ENCODE measurements at places on chromosomes 3 and 15.

- no peak for DNase-seq
Observed at GRCh38 chr3:161014843-161015749, 90.1 kb downstream of the B3GALNT1 start.

DNA sequence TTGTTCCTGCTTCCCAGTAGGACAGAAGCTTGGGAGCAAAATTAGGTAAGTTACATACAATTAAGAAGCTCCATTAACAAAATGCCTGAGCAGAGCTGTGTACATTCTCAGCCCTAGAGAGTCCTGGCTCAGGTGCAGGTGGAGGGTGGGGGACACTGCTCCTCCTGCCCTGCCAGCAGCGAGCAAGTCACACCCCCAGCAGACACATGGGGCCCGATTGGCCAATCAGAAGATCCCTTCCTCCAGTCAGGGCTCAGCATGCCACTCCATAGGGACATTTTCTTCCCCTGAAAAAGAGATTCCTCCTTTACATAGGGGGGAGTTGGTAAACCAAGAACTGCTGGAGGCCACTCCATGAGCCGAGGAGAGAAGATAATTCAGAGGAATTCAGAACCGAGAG is 62.1 kb downstream of the PLXNA1 start:
- DNase-seq, result peak; percentile 15

DNA sequence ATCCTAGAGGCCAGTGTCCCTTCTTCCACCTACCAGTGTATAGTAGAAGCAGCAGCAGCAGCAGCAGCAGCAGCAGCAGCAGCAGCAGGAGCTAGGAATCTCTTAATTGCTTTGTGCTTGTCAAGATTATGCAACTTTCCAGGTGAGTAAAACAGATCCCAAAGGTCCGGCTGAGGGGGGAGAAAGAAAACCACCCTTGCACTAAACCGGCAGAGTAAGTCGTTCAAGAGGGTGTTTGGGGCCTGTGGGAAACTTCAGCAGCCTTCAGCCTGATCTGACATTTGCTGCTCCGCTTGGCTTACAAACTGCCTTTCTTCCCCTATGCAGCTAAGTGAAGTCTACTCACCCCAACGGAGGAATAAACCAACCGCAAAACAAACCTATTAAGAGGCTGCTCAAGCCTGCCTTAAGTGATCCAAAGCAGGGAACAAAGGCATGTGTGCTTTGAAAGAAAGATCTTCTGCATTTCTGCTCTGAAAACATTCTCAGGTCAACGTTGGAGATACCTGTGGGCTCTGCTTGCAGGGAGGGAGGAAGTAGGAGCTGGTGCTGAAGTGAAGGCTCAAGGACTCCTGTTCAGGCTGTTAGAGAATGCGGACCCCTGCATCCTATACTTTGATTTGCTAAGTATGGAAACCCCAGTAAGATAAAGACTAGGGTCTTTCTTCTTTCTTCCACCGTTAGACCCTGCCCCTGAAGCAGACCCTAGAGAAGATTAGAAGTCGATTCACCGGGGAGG is 35.7 kb upstream of the DLG1 start:
- DNase-seq, result no peak

DNA sequence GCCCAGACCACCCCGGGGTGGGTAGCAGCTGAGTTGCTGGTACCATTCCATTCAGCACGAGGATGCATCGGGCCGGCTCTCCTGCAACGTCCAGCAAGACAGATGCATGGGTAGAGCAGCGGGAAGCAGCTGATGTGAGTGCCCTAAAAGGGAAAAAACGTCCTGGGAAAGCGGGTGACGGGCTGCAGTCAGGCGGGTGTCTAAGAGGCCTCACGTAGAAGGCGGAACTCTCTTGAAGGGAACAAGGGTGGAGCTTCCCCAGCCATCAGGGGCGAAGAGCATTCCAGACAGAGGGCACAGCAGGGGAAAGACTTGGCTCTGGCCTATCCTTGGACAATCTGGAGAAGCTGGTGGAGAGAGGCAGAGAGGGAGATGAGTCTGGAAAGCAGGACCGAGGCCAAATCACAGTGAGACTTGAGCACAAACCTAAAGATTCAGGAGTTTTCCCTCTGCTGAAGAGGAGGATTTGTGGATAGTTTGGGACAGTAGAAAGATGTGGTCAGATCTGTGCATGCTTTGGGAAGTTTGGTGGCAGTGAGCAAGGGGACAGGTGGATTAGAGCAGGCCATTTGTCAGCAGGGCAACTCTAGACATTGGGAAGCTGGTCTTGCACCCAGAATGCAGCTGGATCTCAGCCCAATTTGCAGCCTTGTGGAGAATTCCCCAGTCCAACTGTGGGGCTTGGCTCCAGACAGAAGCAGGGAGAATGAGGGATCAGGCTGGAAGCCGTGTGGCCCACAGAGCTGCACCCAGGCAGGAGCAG is 70.7 kb downstream of the SEMA5B start:
- no peak for DNase-seq

DNA sequence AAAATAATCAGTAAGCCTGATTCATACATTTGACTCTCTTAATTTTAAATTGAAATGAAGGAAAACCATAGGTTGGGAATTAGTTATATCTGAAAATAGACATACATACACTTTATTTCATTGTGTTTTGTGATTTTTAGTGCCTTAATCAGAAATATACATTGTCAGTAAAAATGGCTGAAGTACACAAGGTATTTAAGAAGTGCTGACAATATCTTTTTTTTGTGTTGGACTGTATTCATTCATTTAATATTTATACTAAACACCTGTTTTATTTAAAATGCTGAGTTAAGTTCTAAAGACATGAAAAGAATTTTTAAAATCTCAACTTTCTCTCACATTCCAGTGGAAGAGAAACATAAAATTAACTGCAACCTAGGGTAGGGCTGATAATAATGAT is 413.3 kb downstream of the PLCL2 start:
- no peak for DNase-seq

DNA sequence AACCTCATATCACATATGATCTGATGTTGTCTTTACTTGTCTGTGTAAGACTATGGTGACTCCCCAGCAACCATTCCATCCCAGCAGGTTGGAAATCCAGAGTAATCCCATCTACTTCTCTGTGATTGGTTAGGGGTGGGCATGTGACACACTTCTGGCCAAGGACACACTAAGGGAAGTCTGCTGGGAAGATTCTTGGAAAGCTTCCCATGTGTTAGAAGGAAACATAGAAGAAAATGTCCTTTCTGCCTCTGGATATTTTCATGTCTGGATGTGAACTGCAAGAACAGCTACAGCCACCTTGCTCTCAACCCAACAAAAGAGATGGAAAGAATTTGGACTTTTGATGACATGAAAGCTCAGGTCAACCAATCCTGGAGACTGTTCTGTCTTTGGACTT is 2.6 kb upstream of the UBE2Q2 start:
- DNase-seq, result no peak

DNA sequence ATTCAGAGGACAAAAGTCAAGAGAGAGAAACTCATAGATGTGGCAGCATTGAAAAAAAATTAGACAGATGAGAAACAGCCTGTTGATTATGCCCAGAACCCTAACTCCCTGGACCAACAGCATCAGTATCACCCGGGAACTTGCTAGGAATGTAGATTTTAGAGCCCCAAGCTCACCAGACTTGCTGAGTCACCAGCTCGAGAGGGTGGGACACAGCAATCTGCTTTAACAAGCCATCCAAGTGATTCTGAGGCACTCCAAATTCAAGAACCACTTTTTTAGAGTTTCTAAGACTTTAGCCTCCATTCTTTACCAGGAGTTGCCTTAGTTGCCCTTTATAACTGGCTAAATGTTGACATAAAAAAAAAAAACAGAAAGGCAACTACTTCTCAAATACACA is 70.9 kb downstream of the CGGBP1 start:
- peak; percentile 36 for DNase-seq

- DNase-seq, result no peak
Observed at GRCh38 chr3:104368760-104369159, 997.9 kb upstream of the ALCAM start.

DNA sequence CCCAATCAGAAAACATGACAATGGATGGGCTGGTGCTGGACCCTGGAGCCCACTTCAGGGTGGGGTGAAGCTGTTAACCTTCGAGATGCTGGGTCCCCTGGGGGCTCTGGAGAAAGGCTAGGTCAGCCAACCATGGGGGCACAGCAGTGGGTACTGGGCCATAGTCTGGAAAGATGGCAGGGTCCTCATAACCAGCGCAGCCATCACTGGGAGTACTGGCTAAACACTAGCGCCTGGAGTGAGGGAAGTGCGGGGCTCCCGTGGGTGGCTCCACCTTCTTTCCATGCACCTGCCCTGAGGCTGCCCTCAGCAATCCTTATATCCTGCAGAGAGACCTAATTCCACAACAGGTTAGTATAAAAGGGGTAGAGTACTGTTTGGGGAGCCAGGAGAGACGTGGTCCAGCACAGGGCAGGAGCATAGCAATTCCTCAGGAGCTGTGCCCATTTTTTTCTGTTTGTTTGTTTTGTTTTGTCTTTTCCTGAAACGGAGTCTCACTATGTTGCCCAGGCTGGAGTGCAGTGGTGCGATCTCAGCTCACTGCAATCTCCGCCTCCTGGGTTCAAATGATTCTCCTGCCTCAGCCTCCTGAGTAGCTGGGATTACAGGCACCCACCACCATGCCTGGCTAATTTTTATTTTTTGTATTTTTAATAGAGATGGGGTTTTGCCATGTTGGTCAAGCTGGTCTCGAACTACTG is 122.6 kb upstream of the MEF2A start:
- no peak for DNase-seq

DNA sequence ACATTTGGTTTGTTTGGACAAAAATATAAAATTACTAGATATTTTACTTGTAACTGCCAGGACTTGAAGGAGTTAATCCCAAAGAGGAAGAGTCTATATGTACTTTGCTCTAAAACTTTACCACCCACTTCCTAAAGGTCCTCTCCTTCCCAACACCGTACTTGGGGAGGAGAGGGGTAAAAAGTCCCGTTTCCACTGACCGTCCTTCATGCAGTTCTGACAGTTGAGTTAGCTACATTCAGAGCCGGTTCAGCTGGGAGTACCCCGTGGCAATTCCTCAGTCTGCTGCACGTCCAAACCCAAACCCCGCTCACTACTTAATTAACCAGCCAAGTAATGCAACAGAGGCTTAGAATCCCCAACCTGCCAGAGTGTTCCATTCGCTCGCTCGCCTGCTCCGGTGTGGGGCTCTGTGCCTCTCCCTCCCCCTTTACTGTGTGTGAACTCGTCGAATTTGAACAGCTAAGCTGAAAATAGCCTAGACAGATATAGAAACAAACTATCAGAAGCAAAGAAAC is 519.7 kb downstream of the FOXP1 start:
- DNase-seq, result no peak

DNA sequence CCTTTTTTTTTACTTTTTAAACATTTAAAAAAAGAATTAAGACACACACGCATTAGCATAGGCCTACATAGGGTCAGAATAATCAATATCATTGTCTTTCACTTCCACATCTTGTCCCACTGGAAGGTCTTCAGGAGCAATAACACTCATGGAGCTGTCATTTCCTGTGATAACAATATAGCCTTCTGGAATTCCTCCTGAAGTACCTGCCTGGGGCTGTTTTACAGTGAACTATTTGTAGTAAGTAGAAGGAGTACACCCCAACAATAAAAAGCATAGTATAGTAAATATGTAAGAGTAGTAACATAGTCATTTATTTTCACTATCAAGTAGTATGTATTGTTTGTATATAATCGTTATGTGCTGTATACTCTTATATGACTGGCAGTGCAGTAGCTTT is 19.5 kb upstream of the CLDN18 start:
- DNase-seq, result no peak

GRCh38 chr3:196689941-196690660 is 21.9 kb downstream of the CEP19 start:
- no peak for DNase-seq

DNA sequence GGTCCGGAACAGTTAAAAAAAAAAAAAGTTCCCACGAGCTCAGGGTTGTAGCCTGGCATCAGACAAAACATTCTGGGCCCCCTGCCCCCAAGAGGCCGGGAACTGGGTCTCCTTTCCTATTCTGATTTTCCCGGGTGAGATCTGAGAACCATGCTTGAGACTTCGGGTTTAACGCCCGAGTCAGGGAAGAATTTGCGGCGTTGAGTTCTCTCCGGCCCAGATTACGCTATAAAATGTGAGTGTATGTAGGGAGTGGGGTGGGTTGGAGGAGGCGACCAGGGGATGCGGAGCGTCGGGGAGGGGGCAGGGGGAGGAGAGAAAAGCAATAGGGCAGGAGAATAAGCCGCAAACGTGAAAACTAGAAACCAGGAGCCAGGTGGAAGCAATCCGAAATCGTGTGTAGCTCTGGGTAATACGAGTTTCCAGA is 2.7 kb downstream of the ZIC1 start:
- no peak for DNase-seq

GRCh38 chr15:39381517-39381916 is 199.4 kb upstream of the THBS1 start:
- DNase-seq, result no peak

- no peak for DNase-seq
Observed at GRCh38 chr15:67134871-67135492, 69.6 kb downstream of the SMAD3 start.

GRCh38 chr3:135633078-135633477 is 332.4 kb upstream of the PPP2R3A start:
- DNase-seq, result no peak

GRCh38 chr3:24299246-24299805 is 195.3 kb downstream of the THRB start:
- no peak for DNase-seq

GRCh38 chr3:180594631-180595558 is 7.1 kb upstream of the TTC14 start:
- peak; percentile 13 for DNase-seq

- DNase-seq, result no peak
Observed at GRCh38 chr3:114444216-114444615, 150.4 kb downstream of the TIGIT start.

DNA sequence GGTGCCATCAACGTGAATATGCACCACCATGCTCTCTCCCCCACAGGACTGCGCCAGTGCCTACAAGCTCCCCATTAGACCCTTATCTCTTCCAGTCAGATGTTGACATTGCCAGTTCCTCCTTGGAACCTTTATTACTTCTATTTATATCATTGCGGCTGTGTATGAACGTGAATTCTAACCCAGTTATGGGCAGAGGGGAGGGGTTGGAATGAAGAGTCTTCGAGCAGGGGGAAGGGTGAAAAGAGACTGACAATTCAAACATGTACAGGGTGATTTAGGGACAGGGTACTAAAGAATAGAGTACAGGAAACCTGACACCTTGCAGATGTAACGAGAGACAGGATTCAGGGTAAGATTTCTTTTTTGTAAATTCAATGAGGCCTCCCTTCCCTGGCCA is 41.8 kb upstream of the ST6GAL1 start:
- DNase-seq, result no peak

GRCh38 chr3:18024715-18025114 is 282.3 kb upstream of the TBC1D5 start:
- no peak for DNase-seq

- no peak for DNase-seq
Observed at GRCh38 chr3:82568776-82569338, 807.4 kb upstream of the GBE1 start.

- DNase-seq, result peak; percentile 39
Observed at GRCh38 chr3:179451265-179452175, at the start of gene GNB4. Gene GNB4 (minus strand): TSS chr3:179451470. CDS start chr3:179426200, 25,270 bp downstream.

GRCh38 chr3:147393261-147393942 is 12.9 kb downstream of the ZIC4 start:
- DNase-seq, result no peak

All from NT2/D1 (cell line).